ENCODE measurements at places on chromosomes 12 and 14.

- DNase-seq, result no peak
These were observed 117.7 kb downstream of the SLC38A6 start for GRCh38 chr14:61098721-61099120.

DNA sequence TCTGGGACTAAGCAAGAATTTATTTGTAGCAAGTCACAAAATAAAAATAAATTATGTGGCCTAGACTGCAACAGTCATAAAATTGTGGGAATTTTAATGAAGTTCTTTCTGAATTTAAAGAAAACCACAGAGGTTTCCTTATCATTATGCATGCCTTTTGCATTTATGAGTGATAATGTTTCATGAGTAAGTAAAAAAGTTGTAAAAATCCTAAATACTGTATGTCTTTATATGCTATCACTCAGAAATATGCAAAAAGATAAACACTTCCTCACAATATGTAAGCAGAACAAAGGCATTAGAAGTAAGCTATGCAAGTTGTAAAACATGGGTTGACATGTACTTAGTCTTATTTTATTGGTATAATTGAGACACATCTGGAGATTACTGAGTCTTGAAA is 239.4 kb upstream of the PDE3A start:
- DNase-seq, result no peak

GRCh38 chr12:62879691-62880090 is 55.3 kb downstream of the PPM1H start:
- no peak for DNase-seq

DNA sequence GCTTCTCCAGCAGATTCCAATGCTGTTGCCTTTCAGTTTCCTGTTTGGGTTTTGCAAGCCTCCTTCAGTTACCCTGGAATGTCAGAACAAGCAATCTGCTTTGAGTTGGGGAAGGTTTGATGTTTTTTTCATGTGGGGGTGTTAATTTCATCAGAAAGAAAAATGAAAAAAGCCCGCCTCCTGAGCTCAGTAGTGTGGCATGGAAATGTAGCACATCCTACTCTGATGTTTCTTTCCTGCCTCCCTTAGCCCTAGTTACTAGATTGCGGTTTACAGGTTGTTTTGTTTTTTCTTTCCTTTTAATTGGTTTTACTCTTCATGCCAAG is 22.6 kb downstream of the IFNG-AS1 start:
- DNase-seq, result no peak

- DNase-seq, result no peak
These were observed 1516.4 kb downstream of the AACS start for GRCh38 chr12:126581655-126582054.

DNA sequence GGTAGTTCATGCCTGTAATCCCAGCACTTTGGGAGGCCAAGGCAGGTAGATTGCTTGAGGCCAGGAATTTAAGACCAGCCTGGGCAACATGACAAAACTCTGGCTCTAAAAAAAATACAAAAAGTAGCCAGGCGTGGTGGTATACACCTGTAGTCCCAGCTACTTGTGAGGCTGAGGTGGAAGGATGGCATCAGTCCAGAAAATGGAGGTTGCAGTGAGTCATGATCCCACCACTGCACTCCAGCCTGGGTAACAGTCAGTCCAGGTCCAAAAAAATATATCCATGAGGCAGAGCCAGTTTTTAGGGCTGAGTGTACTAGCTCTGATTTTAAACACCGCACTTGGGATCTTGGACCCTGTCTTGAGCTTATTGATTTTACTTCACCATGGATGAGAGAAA is 30.6 kb upstream of the FICD start:
- DNase-seq, result no peak

DNA sequence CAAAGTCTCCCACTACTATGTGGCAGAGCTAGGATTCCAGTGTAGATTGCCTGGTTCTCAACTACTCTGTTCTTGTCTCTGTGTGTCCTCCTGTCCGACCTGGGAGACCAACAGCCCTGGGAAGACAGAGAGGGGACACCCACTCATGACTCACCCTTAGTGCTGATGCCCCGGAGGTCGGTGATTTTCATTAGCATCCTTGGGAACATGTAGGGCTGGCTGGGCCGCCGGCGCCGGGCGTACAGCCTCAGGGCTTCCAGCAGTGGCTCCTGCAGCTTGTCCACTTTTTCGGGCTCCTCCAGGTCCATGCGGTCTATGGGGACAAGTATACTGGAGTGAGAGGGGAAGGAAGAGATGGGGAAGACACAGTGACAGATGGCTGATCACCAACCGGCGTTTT is 5.9 kb upstream of the ITGB7 start:
- DNase-seq, result no peak

GRCh38 chr14:34742270-34743115 is 28.1 kb upstream of the CFL2 start:
- no peak for DNase-seq

- DNase-seq, result no peak
These were observed 61.8 kb downstream of the NOC4L start for GRCh38 chr12:132206046-132206434.

- no peak for DNase-seq
These were observed 91.7 kb downstream of the NKX2-1 start for GRCh38 chr14:36428350-36428749.

DNA sequence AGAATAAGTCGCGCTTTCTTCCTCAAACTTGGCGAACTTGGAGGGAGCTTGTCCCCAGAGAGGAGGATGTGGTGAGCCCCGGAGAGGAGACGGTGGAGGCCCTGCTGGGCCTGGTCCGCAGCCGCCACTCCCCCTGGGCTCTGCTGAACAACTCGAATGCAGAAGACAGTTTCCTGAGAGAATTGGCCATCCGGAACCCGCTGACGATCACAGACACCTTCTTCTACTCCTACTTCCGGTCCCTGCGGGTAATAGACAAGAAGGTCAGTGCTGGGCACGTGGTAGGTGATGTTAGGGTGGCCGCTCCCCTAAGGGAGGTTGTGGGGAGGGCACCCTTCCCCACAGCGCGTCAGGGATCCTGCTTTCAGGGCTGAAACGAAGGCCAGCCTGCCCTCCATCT is 1.6 kb downstream of the LRRC43 start:
- DNase-seq, result no peak

GRCh38 chr12:98788396-98788795 is 143.3 kb downstream of the APAF1 start:
- no peak for DNase-seq

- no peak for DNase-seq
These were observed 110.9 kb downstream of the SCAF11 start for GRCh38 chr12:45879363-45879895.

- DNase-seq, result no peak
These were observed 67.6 kb upstream of the KTN1 start for GRCh38 chr14:55512421-55512820.

- DNase-seq, result no peak
These were observed 351.0 kb downstream of the NAV3 start for GRCh38 chr12:78181544-78182162.

GRCh38 chr12:65279369-65280112 is 1.1 kb downstream of the MSRB3 start:
- DNase-seq, result no peak

GRCh38 chr14:46480817-46481216 is 170.8 kb downstream of the RPL10L start:
- DNase-seq, result no peak

- no peak for DNase-seq
These were observed 9.0 kb downstream of the CLSTN3 start for GRCh38 chr12:7139200-7139599.

- DNase-seq, result no peak
These were observed 43.6 kb downstream of the SYNE3 start for GRCh38 chr14:95472819-95473251.

- no peak for DNase-seq
These were observed 40.2 kb downstream of the CACNA2D4 start for GRCh38 chr12:1878214-1878613.

DNA sequence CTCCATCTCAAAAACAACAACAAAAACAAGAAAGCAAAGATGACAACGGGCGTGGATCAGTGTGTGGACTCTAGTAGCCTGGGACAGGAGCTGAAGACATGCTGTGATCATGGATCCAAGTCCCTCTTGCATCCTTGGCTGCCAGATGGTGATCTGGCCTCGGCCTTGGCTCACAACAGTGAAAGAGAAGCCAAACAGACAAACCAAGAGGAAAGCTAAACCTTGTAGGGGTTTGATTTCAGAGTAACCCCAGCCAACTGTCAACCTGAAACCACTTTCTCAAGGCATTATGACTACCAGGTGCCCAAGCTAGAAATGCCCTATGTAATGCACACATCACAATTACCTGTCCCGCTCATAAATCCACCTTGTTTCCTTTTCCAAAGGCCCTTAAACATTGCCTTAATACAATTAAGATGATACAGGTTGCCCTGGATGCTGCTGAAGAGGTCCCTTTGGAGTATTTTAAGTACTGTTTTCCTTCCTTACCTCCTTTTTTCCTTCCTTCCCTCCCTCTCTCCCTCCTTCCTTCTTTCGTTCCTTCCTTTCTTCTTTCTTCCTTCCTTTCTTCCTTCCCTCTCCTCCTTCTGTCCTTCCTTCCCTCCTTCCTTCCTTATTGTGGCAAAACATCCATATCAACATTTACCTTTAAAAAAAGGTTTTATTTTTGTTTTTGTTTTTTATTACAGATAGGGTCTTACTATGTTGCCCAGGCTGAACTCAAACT is 41.4 kb upstream of the NINJ2 start:
- DNase-seq, result no peak

- DNase-seq, result no peak
These were observed 189.3 kb downstream of the KCNA5 start for GRCh38 chr12:5232826-5233500.

GRCh38 chr14:88562532-88562830 is 356 bp upstream of the ZC3H14 start:
- DNase-seq, result no peak

DNA sequence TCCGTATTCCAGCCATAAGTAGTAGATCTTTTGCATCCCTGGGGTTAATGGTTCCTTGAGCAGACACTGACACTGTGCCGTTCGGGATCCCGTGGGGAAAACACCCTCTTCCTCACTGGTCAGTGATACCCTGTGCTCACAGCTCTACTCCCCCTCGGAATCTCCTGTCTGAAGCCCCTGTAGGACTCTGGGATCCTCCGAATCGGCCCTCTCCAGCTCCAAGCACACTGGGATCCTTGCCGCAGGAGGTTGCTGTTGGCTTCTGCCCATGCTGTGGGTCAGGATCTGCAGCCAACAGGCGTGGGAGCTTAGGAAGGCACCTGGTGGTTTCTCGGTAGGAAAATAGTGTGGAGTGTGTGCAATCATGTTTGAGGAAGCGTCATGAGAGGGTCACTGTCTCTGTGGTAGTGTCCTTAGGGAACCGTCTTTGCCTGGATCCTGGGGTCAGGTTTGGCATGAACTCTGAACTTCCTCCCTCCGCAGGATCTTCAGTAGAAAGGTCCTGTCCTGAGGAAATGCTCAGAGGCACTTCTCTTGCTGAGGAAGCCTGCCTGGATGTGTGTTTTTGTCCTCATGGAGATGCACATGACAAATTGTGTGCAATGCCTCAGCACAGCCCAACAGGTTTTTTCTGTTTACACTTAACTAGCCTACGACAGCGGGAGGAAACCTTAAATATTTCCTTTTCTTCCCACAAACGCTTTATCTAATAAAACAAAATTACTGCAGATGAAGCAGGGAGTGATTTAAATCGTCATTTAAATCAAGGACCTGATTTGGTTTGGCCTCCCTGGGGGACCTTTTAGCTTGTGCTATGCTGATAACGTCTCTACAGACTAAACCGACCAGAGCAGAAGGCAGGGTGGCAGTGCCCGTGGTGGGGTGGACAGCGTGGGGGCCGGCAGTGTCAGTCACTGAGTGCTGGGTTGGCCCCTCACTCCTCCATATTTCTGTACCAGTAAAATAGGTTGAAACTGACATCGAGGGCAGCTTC is 18.7 kb downstream of the FBXL14 start:
- no peak for DNase-seq

GRCh38 chr12:12720672-12721161 is 3.5 kb downstream of the CDKN1B start:
- no peak for DNase-seq

DNA sequence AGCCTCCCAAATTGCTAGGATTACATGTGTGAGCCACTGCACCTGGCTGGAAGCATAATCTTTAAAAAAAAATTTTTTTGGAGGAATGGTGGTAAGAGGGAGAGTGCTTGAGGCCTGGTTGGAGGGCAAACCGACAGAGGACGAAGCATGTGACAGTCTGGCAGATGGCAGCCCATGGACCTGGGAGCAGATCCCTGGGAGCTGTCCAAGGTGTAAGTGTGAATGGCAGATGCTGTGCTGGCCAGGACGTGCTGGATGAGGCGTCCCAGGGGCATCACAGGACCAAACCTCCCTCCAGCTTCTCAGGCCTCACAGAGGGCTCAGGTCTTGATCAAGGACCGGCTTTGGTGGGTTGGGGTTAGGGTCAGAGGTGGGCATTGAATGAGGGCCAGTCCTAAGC is 128.4 kb upstream of the NCOR2 start:
- DNase-seq, result no peak

DNA sequence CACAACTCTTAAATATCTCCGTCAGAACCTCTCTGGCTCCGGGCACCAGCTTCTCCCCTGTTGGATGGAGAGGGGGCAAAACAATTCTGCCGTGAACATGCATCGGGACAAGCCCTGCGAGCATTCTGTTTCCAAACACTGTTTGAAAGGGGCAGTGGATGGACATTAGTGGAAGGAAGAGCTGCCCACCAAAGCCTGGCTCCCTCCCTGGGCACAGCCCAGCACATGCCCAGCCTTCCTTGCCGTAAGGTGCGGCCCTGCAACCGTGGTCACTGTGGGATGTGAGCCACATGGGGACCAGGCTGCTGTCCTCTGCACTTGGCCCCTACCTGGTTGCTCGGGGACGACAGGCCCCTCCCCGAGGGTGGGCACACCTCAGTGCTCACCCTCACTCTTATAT is 54.0 kb downstream of the TRAFD1 start:
- no peak for DNase-seq

DNA sequence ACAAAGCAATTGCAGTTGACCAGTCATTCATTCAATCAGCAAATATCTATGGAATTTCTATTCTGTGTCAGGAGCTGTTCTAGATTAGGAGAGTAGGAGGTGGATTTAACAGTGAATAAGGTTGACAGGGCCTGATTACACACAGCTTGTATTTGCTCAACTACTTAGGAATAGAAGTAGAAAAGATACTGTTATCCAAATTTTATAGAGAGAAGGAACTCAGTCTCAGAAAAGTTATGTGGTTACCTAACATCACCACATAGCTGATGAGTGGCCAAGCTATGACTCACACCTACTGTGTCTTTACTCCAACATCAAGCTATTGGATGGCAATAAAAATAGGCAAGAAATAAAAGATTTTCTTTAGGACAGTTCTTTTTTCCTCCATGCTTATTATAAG is 374.8 kb downstream of the RMST start:
- no peak for DNase-seq

DNA sequence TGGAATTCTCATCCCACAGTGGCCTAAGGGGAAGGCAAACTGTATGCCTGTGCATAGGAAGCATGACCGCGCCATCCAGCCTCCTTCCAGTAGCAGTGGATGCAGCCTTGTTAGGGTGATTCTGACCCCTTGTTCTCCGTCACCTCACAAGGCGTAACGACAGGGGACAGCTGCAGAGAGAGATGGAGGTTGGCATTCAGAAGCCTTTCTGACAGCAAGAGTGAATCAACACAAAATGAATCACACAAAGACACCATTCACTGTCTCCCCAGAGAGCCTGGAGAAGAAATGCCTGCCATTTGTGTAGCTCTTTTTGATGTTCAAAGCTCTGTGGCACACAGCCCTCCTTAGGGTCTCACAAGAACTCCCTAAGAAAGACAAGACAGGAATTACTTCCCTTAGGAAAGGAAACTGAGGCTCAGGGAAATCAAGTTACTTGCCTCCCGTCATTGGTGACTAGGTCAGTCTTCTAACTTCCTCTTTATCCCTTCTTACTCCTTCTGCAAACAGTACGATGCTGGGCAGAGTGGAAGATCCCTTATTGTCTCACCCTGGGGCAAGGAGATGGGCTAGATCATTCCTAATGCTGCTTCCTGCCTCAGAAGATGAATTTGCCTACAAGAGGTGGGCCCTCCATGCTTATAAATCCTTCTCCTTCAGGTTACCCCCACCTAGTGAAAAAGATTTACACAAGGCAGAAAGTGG is 280.9 kb downstream of the CACNA1C start:
- DNase-seq, result no peak
